Posterior vena cava (tissue), 2 donors: ENCODE measurements at places on chromosomes 1 and 21. TPM values are rescaled to one million over a fixed set of nuclear protein-coding genes. Genes with fewer than 3 reads are reported as not detected.

The SUSD4 gene
- 1.00 TPM for total RNA-seq

- DNase-seq = no peak
Observed at GRCh38 chr1:187474336-187474735, 645.6 kb downstream of the PLA2G4A start.

GRCh38 chr1:7476861-7477547, 294.1 kb upstream of the VAMP3 start:
- no peak for DNase-seq

DNA sequence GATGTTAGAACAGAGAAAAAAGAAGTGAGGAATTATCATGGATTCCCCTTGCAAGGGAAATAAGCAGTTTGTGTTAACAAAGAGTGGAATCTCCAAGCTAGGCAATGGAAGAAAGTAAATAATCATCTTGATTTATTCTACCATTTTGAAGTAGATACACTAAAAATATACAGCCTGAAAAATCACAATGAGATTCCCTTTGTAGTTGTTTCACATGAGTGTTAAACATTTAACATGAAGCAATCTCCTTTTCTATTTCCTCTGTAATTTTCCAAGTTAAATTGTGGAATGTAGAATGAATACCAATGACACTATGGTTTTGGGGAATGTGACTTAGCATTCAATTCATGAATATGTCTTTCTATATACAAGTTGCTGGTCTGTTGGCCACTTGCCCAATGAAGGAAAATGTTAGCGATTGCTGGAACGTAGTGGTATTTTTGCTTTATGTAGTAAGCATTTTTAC, 5.7 kb downstream of the TGFB2 start:
- DNase-seq = no peak

DNA sequence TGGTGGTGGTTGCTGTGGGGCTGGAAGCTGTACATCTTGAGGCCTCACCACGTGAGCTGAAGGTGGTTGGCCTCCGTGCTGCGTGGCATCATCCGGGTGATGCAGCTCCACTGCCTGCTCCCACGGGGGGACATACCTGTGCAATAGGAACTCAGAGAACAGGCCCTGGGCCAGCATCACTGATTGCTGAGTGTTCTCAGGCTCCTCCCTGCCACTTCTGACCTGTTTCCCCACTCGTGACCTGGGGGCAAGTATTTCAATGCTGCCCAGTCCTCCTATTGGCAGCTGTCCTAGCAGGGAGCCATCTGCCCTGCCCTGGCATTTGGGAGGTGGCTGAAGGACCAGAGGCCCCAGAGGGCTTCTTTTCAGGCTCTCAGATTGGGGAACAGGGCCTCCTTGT, 26.1 kb downstream of the PTPRF start:
- no peak for DNase-seq

- DNase-seq = no peak
Observed at GRCh38 chr1:4796161-4797015, 142.0 kb downstream of the AJAP1 start.

DNA sequence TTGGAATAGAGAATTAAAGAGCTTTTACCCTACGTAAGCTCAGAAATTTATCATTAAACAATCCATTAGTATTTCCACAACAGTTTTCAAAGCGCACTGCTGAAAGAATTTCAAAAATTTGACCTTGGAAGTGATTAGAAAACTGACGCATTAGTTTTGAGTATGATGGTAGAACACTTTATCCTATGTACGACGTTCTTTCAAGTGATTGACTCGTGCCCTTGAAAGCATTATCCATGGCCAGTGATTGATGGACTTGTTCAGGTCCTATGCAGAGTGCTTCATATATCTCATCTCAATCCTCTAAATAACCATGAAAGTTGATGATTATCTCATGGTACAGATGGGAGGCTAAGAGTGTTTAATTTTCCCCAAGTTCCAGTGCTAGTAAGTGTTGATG, 697.2 kb downstream of the USP25 start:
- no peak for DNase-seq

The DDI2 gene
- 27.4 TPM for total RNA-seq

- no peak for DNase-seq
Observed at GRCh38 chr1:154295408-154296235, 23.2 kb downstream of the HAX1 start.
